Endothelial cell of umbilical vein (primary cell): ENCODE measurements at places on chromosomes 3 and 15. TPM values are rescaled to one million over a fixed set of nuclear protein-coding genes. Genes with fewer than 3 reads are reported as not detected.
A peak's percentile ranks its signal among the peaks of the same experiment; 100 is the strongest.

Gene PCNP
- 137 and 155 TPM in 2 replicates for total RNA-seq

Gene TM6SF1
- 26.5 and 26.8 TPM in 2 replicates for total RNA-seq

Gene AGBL1
- not detected in 2 replicates for total RNA-seq

Gene POPDC2
- 0.66 TPM in 1 of 2 replicates, not detected in the other for total RNA-seq

Gene TMEM158
- 0.42 TPM in 2 replicates for total RNA-seq

Gene AADACL2
- total RNA-seq, result not detected in 2 replicates

Gene NOX5
- 0.07 TPM in 1 of 2 replicates, not detected in the other for total RNA-seq

DNA sequence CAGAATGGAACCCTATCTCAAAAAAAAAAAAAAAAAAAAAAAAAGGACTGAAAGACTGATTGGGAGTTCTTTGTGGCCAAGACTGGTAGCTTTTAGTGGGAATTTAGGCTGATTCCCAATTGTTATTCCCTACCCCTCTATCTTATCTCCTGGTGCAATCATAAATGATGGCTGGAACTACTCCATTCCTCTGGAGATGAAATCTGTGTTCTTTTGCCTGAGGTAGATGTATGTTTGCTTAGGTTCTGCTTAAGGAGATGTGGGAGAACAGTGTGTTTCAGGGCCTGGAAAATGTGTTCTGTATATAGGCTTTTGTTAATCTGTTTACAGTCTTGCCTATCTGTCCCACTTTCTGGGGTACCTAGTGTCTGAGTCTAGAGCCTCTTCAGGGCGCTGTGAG is 19.5 kb downstream of the UBE2Q2 start:
- H3K27ac ChIP-seq, result no peak overlapping the region
- H3K4me3 ChIP-seq, result no peak overlapping the region
- H3K4me1 ChIP-seq, result no peaks in the 10 kb centered on the region
- H3K27me3 ChIP-seq, result no peaks in the 10 kb centered on the region

DNA sequence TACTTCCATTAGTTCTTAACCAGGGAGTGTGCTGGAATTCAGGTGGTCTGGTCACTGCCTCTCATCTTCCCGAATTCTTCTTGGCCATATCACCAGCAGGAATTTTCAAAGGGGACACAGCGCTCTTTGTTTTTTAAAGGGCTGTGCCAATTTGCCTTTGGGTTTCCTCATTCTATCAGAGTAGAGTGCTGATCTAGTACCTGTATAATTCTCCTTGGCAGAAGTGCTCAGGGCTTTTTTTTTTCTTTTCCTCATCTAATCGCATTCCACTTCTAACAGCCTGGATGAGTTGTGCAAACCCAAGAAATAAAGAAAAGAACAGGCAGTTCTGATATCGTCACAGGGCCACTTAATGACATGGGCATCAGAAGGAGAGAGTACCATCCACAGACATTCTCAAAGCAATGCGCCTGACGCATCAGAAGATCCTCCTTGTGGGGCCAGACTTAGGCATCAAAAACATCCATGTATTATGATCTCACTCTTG is 121.0 kb downstream of the ASB7 start:
- no peak overlapping the region for H3K27ac ChIP-seq
- H3K4me3 ChIP-seq, result no peak overlapping the region
- no peaks in the 10 kb centered on the region for H3K27me3 ChIP-seq

GRCh38 chr3:100060685-100061484 is 53.4 kb downstream of the FILIP1L start:
- H3K4me1 ChIP-seq, result no peaks in the 10 kb centered on the region
- no peak for DNase-seq
- no peak overlapping the region for H3K27ac ChIP-seq
- no peaks in the 10 kb centered on the region for H3K27me3 ChIP-seq
- H3K36me3 ChIP-seq, result no peaks in the 10 kb centered on the region
- H3K4me3 ChIP-seq, result no peak overlapping the region

GRCh38 chr3:52257911-52258310 is 12.4 kb downstream of the PPM1M start:
- H3K4me1 ChIP-seq, result peaks cover 18% of the 10 kb centered on the region
- no peak overlapping the region for H3K4me3 ChIP-seq
- H3K36me3 ChIP-seq, result peaks cover 46% of the 10 kb centered on the region
- DNase-seq, result no peak

GRCh38 chr15:68676926-68677325 is 98.1 kb downstream of the CORO2B start:
- H3K27ac ChIP-seq, result no peak overlapping the region
- H3K36me3 ChIP-seq, result no peaks in the 10 kb centered on the region
- no peak overlapping the region for H3K4me3 ChIP-seq

DNA sequence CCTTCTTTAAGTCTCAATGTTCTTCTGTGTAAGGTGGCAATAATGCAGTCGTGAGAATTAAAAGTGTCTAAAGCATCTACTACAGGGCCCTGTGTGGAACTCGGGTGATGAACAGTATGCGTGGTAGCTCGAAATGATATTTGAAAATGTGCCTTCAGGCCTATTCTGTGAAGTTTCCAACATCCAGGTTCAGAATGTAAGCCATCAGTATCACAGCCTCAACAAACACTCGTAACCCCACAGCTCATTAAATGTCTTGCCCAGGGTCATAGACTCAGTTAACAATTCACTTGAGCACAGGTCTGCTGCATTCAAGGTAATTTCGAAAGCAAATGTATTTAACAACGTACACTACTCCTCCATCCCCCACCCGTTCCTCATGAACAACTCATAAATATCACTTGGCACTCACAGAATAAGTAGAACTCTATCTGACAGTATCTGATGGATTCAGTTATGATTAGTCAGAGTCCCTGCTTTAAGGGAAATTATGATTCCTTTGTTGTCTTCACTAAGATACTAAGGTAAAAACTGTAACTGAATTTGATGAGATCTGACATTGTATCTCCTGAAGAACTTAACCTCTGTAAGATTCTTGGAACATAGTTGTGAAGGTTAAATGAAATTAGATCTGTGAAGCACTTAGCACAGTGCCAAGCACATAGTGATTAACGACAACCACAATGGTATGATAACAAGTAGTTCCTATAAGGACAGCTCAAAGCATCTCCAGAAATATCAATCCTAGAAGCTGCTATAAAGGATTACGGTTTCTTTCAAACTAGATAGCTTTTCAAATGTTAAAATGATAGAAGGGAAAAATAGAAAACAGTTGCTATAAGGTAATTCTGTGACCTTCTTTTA is 642.3 kb downstream of the TBL1XR1 start:
- DNase-seq, result no peak
- no peak overlapping the region for H3K27ac ChIP-seq
- no peak overlapping the region for H3K4me3 ChIP-seq
- no peaks in the 10 kb centered on the region for H3K36me3 ChIP-seq
- H3K4me1 ChIP-seq, result no peaks in the 10 kb centered on the region

DNA sequence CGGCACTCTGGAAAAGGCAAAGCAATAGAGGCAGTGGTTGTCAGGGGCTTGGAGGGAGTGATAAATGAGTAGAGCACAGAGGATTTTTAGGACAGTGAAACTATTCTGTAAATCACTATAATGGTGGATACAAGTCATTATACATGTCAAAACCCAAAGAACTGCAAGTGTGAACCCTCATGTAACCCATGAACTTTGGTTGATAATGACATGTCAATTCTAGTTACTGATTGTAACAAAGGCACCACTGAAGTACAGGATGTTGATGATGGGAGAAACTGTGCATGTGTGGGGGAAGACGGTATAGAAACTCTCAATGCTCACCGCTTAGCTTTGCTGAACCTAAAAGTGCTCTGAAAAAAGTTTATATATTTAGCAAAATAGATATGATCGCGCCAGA is 36.0 kb downstream of the BTLA start:
- DNase-seq, result no peak
- H3K27ac ChIP-seq, result no peak overlapping the region
- no peaks in the 10 kb centered on the region for H3K36me3 ChIP-seq

DNA sequence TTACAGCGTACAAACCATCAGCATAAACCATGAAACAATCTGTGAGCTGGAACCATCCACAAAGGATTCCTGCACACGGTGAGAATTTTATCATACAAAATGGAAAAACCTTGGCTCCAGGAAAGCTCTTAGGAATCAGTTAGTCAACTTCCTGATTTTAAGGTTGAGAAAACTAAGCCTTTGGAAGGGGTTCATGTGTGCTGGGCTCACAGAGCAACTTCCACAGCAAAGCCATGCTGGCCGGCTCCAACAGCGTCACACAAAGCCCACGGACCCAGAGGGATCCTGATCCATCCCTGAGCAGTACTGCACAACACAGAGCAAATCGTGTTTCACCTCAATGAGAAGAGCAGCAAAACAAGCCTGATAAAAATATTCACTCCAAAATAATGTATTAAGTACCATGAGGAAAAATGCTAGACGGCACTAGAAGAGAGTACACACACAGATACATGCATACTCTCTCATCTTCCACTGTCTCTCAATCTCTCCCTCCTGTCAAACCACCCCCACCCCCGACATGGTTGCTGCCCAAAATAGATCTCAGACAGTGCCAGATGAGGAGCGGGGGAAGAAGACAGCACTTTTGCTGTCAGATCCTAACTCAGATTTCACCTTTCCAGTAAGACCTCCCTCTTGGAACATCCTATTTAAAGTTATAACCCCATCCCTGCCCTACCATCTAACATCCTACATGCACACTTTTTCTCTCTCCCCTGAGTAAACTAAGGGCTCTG is 58.6 kb downstream of the MB21D2 start:
- H3K27me3 ChIP-seq, result no peaks in the 10 kb centered on the region
- H3K36me3 ChIP-seq, result no peaks in the 10 kb centered on the region
- H3K4me1 ChIP-seq, result peaks cover 8% of the 10 kb centered on the region
- peak; percentile 64 for DNase-seq

GRCh38 chr3:10619989-10620832 is 114.8 kb upstream of the ATP2B2 start:
- no peak overlapping the region for H3K4me3 ChIP-seq
- no peak overlapping the region for H3K27ac ChIP-seq
- DNase-seq, result no peak
- no peaks in the 10 kb centered on the region for H3K36me3 ChIP-seq
- no peaks in the 10 kb centered on the region for H3K27me3 ChIP-seq
- no peaks in the 10 kb centered on the region for H3K4me1 ChIP-seq

- H3K4me1 ChIP-seq, result no peaks in the 10 kb centered on the region
- H3K27ac ChIP-seq, result no peak overlapping the region
- H3K36me3 ChIP-seq, result no peaks in the 10 kb centered on the region
- no peak overlapping the region for H3K4me3 ChIP-seq
- no peak for DNase-seq
- H3K27me3 ChIP-seq, result no peaks in the 10 kb centered on the region
These were observed 623.8 kb upstream of the ROBO1 start for GRCh38 chr3:80391573-80391972.

- no peak overlapping the region for H3K4me3 ChIP-seq
- no peaks in the 10 kb centered on the region for H3K27me3 ChIP-seq
- no peak for DNase-seq
These were observed 180.9 kb downstream of the SUCNR1 start for GRCh38 chr3:152054315-152054714.

- no peak overlapping the region for H3K4me3 ChIP-seq
- H3K4me1 ChIP-seq, result peaks cover 33% of the 10 kb centered on the region
These were observed 614.6 kb upstream of the TBL1XR1 start for GRCh38 chr3:177811835-177812234.

DNA sequence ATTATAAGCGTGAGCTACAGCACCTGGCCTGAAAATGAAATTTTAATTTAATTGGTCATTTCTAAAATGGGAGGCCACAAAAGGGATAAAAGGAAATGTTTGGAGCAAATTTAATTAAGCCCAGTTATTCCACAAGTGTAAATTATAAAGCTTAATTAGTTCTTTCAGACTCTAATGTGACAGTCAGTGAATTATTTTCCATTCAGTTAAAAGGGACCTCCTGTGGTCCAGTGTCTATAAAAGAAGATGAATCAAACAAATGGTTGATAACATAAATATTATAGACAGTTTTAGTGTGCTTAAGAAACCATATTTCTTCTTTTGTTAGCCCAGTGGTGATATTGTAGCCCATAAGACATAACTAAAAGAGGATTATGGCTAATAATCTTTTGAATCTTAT is 66.4 kb downstream of the CNOT10 start:
- no peaks in the 10 kb centered on the region for H3K27me3 ChIP-seq
- H3K4me1 ChIP-seq, result no peaks in the 10 kb centered on the region
- H3K36me3 ChIP-seq, result peaks cover 2% of the 10 kb centered on the region

DNA sequence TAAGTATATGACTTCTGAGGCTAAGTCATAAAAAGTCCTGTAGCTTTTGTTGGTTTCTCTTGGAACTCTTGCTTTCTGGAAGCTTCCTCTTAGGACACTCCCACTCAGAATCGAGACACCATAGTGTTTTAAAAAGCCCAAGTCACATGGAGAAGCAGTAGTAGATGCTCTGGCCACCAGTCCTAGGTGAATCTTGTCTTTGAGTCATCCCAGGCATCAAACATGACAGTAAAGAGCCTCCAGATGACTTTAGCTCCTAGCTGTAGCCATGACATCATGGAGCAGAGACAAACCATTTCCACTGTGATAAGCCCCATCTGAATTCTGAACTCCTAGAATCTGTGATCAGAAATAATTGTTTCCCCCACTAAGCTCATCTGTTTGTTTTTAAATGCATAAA is 42.1 kb downstream of the ISL2 start:
- H3K36me3 ChIP-seq, result no peaks in the 10 kb centered on the region
- H3K27ac ChIP-seq, result no peak overlapping the region
- H3K27me3 ChIP-seq, result no peaks in the 10 kb centered on the region
- H3K4me1 ChIP-seq, result peaks cover 11% of the 10 kb centered on the region
- no peak overlapping the region for H3K4me3 ChIP-seq
- no peak for DNase-seq

DNA sequence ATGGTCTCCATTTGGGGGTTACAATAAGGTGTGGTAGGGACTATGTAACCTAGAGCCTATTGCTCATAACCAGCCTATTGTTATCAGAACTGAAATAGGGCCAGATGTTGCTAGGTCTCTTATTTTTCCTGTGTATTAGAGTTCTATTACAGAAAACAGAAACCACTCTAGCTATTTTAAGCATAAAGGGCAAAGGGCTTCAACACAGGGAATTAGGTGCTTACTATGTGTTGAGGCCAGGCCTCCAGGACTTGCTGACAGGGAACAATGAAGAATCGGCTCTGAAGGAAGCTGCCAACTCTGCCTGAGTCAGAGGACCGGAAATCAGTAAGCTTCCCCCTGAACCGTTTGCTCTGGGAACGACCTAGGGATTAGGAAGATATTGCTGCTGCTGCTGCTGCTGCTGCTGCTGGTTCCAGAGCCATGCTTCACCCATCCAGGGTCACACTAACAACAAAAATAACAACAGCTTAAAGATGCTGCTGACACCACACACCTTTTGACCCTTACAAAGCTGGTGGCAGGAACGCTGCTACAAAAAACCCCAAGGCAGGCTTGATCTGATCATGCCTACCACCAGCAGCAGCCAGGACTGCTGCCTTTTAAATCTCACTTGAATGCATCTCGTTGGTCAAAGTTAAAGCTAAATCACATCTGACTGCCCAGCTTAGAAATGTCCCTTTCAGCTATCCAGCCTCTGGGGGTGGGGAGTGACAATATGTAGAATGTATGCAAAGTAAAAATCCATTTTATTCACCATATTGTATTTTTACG is 276.9 kb upstream of the IL12A start:
- H3K36me3 ChIP-seq, result no peaks in the 10 kb centered on the region
- H3K4me3 ChIP-seq, result no peak overlapping the region
- H3K27me3 ChIP-seq, result no peaks in the 10 kb centered on the region
- DNase-seq, result peak; percentile 99

- H3K4me1 ChIP-seq, result peaks cover under 1% of the 10 kb centered on the region
- H3K27me3 ChIP-seq, result no peaks in the 10 kb centered on the region
- no peak overlapping the region for H3K27ac ChIP-seq
- H3K36me3 ChIP-seq, result no peaks in the 10 kb centered on the region
- H3K4me3 ChIP-seq, result no peak overlapping the region
- no peak for DNase-seq
These were observed 51.9 kb downstream of the ZBTB20 start for GRCh38 chr3:115095236-115095635.

- no peaks in the 10 kb centered on the region for H3K4me1 ChIP-seq
- peak; percentile 76 for DNase-seq
- no peaks in the 10 kb centered on the region for H3K27me3 ChIP-seq
- no peak overlapping the region for H3K4me3 ChIP-seq
- H3K36me3 ChIP-seq, result no peaks in the 10 kb centered on the region
These were observed 493.4 kb upstream of the TGFBR2 start for GRCh38 chr3:30112902-30113484.
